ENCODE measurements at places on chromosomes 13 and 19.

GRCh38 chr19:30073152-30074000 lies 131.3 kb downstream of the URI1 start:
- no peak for DNase-seq

DNA sequence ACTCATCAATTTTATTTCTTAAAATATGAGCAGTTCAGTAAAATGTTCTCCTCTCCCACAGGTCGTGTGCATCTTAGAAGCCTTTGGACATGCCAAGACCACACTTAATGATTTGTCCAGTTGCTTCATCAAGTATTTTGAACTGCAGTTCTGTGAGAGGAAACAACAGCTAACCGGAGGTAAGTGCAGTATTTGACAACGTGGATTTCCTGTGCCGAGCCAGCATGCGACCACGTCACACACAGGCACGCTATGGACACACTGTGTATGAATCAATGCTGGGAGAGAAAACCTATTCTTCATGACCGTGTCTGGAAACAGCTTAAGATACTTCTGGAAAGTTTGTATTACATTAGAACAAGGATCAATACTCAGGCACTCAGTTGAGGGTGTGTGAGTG lies 268.5 kb downstream of the MYO16 start:
- no peak for DNase-seq

- DNase-seq, result no peak
Observed at GRCh38 chr13:94710065-94710781, 2.1 kb downstream of the SOX21 start.

- no peak for DNase-seq
Observed at GRCh38 chr19:13834244-13835069, 39.2 kb downstream of the ZSWIM4 start.

GRCh38 chr19:29389495-29389894 lies 136.3 kb upstream of the VSTM2B start:
- DNase-seq, result no peak

DNA sequence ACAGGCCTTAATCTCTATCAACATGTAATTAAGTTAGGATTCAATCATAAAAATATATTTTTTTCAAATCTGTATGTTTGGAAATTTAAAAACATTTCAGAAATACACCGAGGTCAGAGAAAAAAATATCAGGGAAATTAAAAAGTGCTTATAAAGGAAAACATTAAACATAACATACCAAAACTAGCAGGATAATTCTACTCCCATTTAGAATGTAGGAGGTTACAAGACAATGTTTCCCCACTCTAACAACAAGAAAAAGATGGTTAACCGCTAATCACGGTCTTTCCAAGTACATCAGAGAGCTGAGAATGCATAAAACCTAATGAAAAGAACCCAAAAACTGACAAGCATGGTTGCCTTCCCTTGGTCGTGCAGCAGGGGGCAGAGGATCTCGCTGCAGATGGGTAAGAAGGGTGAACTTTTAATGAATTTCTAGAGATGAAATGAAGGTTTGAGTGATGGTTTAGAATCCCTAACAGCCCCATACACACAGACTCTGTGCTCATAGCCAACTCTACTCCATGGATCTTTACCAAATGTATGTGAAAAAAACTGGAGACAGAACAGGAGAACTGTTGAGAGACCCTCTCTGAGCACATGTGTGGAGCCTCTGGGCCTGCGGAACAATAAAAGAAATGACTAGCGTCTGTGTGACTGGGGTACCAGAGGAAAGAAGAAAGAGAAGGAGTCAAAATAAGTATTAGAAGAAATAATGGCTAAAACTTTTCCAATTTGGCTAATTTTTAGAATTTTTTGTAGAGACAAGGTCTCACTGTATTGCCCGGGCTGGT lies 51.3 kb upstream of the LSM14A start:
- no peak for DNase-seq

DNA sequence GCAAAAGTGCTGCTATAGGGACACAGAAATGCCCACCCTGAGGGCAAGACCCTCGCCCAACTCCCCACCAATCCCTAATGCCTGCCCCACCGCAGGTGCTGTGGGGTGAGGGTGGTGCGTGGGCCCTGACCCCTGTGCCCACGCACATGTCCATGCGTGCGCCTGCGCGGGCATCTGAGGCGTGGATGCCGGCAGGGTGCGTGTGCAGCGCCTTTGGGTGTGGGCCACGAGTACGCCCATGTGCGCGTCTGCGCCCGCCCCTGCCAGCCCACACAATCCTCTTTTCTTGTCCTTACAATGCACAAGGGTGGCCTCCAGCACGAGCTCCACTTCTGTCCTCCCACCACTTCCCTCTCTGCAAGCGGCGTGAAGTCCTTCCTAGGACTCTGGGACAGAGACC lies 14.3 kb downstream of the FUT6 start:
- no peak for DNase-seq

DNA sequence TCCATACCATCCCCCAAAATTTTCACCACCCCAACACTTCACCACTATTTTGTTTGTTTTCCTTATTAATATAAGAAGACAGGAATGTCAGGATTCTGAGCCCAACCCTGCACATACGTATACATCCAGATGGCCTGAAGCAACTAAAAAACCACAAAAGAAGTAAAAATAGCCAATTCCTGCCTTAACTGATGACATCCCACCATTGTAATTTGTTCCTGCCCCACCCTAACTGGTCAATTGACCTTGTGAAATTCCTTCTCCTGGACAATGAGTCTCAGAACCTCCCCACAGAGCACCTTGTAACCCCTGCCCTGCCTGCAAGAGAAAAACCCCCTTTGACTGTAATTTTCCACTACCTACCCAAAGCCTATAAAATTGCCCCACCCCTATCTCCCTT lies 132.5 kb downstream of the ZNF675 start:
- no peak for DNase-seq

DNA sequence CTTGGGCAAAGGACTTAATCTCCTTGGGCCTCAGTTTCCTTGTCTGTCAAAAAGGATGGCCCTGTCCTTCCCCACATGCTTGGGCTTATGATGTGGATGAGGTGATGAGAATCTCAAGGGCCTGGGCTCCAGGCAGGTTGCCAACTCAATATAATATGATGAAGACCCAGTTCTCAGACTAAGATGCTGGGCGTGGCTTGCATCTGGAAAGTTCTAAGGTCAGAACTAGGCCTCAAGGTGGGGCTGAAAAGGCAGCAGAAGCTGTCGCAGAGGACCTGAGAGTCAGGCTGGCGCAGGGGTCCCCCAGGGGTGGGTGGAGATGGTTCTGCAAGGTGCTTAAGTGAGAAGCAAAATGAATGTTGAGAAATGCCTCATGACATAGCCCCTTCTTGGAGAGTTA lies 58.8 kb downstream of the RGCC start:
- DNase-seq, result no peak

Data from NCI-H2081 treated with DMSO at 0.1 percent for 48 hours (cell line).